ENCODE measurements at places on chromosomes 12 and 14.

DNA sequence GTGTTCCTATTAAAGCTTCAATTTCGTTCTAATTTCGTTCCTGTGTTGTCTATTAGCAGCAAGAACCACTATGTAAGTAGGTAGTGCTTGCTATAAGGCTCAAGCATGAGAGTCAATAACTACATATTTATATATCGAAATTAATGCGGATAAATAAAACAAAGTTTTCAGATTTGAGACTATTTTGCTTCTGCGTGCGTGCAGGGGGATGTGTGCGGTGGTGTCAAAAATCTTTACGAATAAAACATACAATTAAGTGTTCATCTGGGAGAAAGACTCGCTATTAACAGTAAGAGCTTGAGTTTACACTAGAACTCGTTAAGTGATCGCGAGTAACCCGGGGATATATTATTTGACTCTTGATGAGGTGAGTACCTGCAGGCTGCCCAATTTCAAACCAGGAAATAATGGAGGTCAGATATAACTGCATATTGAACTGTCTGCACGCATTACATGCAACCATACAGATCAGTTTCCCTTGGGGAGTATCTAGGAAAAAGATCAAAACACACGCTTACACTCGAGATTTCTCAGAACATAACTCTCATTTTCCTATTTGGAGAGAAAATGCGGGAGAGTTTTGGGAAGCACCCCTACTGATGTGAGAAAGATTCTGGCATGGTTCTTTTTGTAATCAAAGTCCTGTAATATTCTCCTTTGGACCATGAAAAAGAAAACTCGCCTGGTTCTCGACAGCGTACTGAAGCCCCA is 813 bp downstream of the TWF1 start:
- no peak for DNase-seq

DNA sequence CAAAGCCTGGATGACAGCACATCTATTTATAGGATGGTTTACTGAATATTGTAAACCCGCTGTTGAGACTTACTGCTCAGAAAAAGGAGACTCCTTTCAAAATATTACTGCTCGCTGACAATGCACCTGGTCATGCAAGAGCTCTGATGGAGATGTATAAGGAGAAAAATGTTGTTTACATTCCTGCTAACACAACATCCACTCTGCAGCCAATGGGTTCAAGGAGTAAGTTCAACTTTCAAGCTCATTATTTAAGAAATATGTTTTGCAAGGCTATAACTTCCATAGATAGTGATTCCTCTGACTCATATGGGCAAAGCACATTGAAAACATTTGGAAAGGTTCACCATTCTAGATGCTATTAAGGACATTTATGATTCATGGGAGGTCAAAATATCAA is 201.7 kb downstream of the SNAPC1 start:
- DNase-seq: no peak

- no peak for DNase-seq
Observed at GRCh38 chr12:52004042-52004648, 2.6 kb upstream of the TAMALIN start.

DNA sequence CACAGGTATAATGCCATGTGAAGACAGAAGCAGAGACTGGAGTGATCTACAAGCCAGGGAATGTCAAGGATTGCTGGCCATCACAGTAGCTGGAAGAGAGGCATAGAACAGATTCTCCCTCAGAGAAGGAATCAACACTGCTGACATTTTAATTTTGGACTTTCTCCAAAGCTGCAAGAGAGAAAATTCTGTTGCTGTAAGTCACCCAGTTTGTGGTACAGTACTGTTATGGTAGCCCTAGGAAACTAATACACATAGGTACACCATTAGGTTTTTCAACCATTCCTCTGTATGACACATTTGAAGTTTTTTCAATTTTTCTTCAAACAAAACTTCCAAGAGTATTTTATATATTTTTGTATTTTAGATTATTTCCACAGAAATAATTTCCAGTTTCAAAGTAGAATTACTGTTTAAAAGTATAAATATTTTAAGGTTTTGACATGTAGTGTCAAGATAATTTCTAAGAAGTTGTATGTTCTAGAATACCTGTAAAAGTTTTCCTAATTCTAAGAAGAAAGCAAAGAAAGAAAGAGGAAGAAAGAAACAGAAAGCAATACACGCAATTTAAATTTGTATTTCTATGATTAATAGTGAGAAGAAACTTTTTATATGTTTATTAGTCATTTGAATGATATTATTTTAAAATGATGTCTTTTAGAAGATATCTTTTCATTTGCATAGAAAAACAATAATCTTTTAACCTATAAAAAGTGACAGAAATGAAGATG is 64.9 kb upstream of the CATSPERB start:
- no peak for DNase-seq

GRCh38 chr12:96078231-96079135 is 43.1 kb upstream of the LTA4H start:
- DNase-seq: peak; percentile 75

GRCh38 chr12:6840761-6841515 is at the start of gene GNB3:
Gene GNB3 (plus strand): TSS chr12:6840925. CDS start chr12:6841288, 363 bp downstream.
- DNase-seq: no peak

DNA sequence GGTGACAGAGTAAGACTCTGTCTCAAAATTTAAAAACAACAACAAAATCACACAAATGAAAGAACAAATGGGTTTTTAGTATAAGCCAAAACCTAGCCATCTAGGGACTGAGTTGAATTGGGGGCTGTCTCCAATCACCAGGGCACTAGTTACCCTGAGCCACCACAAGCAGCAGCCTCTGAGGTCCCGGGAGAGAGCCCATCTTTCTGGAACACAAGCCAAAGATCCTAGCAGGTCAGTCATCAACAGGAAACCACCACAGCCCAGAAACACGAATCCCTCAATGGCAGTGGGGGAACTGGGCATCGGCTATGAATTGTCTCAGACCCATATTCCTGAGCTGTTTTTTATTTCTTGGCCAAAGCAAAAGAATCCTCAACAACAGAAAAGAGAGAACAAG is 75.3 kb downstream of the KDM2B start:
- DNase-seq: no peak

- DNase-seq: no peak
Observed at GRCh38 chr12:27383429-27384260, 51.0 kb downstream of the BMAL2 start.
